Ovary (tissue), 10 donors: ENCODE measurements at places on chromosomes 7 and 10. TPM values are rescaled to one million over a fixed set of nuclear protein-coding genes. Genes with fewer than 3 reads are reported as not detected.
A peak's percentile ranks its signal among the peaks of the same experiment; 100 is the strongest.

TMEM225B gene
- total RNA-seq, result 1.8 TPM

DNA sequence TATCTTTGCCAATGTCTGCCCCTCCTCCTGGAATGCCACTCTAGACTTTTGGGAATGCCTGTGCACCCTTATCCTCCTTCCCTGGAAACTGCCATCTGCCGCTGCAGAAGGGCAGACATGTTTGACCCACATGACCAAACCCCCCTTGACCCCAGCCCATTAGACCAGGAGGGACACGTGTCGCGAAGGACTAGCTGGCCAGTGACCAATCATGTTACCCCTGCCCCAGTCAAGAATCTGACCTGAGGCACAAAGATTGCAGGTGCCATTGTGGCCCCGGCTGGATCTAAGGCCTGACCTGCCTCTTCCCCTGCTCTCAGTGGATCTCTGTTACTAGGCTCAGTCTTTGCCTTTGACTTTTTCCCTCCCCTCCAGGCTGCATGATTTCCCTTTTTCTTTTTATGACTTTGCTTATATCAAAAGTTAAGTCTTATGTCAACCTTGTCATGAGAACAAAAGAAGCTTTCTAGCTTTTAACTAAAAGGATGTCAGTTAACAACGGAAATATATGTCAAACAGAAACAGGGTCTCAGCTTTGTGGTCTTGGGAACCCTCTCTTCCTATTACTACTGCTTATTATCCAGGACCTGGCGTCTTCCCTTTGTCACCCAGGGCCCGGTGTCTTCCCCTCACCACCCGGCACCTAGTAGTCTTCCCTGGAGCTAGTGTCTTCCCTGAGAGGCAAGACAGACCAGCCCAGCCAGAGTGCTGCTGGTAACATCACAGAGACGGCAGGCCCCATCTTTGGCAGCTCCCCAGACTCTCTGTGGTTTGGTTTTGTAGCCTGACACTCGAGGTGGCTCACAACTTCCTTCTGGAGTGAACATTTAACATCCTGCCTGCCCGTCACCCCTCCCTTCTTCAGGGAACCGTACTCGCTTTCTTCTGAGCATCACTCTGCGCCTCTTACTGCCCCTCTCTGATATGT, 24.4 kb upstream of the PPIF start:
- no peak overlapping the region for H3K4me3 ChIP-seq
- H3K27me3 ChIP-seq, result no peaks in the 10 kb centered on the region
- H3K36me3 ChIP-seq, result no peaks in the 10 kb centered on the region
- no peak overlapping the region for H3K27ac ChIP-seq

DNA sequence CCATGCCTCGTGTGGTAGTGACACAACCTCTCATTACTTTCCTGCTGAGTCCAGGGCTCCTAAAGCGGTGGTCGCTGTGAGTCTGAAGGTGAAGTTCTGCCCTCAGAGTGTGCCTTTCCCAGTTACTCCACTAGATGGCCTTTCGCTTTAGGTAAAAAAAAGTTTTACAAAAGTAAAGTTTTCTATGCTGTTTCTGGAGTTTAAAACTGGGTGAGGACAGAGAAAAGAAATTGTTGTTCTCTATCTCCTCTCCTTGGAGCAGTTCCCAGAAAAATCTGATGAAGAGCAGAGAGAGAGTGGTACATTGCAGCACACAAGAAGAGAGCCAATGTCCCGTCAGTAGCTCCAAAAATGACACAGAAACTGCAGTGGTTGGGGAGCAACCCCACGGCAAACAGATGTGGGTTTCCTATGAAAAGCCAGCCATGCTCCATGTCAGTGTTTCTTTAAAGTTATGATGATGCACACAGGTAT, 257.1 kb downstream of the GLI3 start:
- peaks cover 6% of the 10 kb centered on the region for H3K4me1 ChIP-seq
- no peak overlapping the region for H3K4me3 ChIP-seq
- no peaks in the 10 kb centered on the region for H3K27me3 ChIP-seq
- no peak for DNase-seq
- no peaks in the 10 kb centered on the region for H3K36me3 ChIP-seq

GRCh38 chr10:9299966-9300365, 1245.5 kb downstream of the GATA3 start:
- H3K27ac ChIP-seq, result no peak overlapping the region
- no peaks in the 10 kb centered on the region for H3K4me1 ChIP-seq
- H3K36me3 ChIP-seq, result no peaks in the 10 kb centered on the region
- H3K4me3 ChIP-seq, result no peak overlapping the region
- no peak for DNase-seq

- H3K4me1 ChIP-seq, result peaks cover 3% of the 10 kb centered on the region
- peak; percentile 42 for DNase-seq
- H3K36me3 ChIP-seq, result no peaks in the 10 kb centered on the region
Observed at GRCh38 chr10:75396631-75397495, 4.7 kb downstream of the ZNF503 start.

- H3K27ac ChIP-seq, result no peak overlapping the region
- no peak overlapping the region for H3K4me3 ChIP-seq
- H3K27me3 ChIP-seq, result no peaks in the 10 kb centered on the region
Observed at GRCh38 chr10:28624351-28624750, 53.0 kb upstream of the BAMBI start.
